Small intestine (tissue), 16 donors: ENCODE measurements at places on chromosomes 1 and 21. TPM values are rescaled to one million over a fixed set of nuclear protein-coding genes. Genes with fewer than 3 reads are reported as not detected.

KPRP gene
- not detected for polyA plus RNA-seq

MRPL24 gene
- 59.2 TPM for polyA plus RNA-seq

CCDC190 gene
- polyA plus RNA-seq, result not detected

VWA5B1 gene
- not detected for polyA plus RNA-seq

TAF5L gene
- 12.5 TPM for polyA plus RNA-seq

OR6K3 gene
- polyA plus RNA-seq, result not detected

PDPN gene
- polyA plus RNA-seq, result 4.8 TPM

CCDC30 gene
- polyA plus RNA-seq, result 0.67 TPM
